Muscle of leg (tissue), 16 donors: ENCODE measurements at places on chromosomes 7 and 10. TPM values are rescaled to one million over a fixed set of nuclear protein-coding genes. Genes with fewer than 3 reads are reported as not detected.
A peak's percentile ranks its signal among the peaks of the same experiment; 100 is the strongest.

DNA sequence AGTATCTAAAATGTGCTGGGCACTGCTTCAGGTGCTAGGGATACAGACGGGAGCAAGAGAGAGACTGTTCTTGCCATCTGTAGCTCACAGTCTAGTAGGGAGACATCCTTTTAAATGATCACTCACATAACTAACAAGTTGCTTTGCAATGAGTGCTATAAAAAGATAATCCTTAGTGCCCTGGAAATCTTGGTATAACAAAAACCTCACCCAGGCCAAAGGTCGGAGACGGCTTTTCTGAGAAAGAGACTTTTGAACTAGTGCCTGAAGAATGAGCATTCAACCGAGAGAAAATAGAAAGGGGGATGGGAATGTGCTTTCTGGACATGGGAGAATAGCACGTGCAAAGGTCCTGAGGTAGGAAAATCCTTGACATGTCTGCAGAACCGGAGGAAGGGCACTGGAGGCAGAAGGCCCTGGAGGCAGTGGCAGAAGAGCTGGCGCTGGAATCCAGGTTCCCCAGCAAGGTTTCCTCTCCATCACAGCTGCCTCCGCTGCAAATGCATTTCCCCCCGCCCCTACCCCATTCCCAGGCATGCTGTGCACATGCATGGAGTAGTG lies 89.4 kb downstream of the COL13A1 start:
- H3K27ac ChIP-seq = no peak overlapping the region
- no peaks in the 10 kb centered on the region for H3K27me3 ChIP-seq
- DNase-seq = no peak
- H3K4me3 ChIP-seq = no peak overlapping the region
- H3K4me1 ChIP-seq = peaks cover 18% of the 10 kb centered on the region

The SPDYE6 gene
- not detected for total RNA-seq

The TMEM196 gene
- total RNA-seq = 0.04 TPM

GRCh38 chr10:129637846-129638245 lies 170.8 kb downstream of the MGMT start:
- DNase-seq = no peak
- H3K27me3 ChIP-seq = no peaks in the 10 kb centered on the region
- no peaks in the 10 kb centered on the region for H3K36me3 ChIP-seq
- H3K4me3 ChIP-seq = no peak overlapping the region
- H3K4me1 ChIP-seq = no peaks in the 10 kb centered on the region

GRCh38 chr7:97735075-97735474 lies 3.2 kb downstream of the TAC1 start:
- peaks cover 22% of the 10 kb centered on the region for H3K4me1 ChIP-seq
- no peak for DNase-seq
- H3K4me3 ChIP-seq = no peak overlapping the region
- no peaks in the 10 kb centered on the region for H3K36me3 ChIP-seq
- H3K27me3 ChIP-seq = peaks cover 34% of the 10 kb centered on the region
- H3K27ac ChIP-seq = no peak overlapping the region

- H3K27me3 ChIP-seq = peaks cover 14% of the 10 kb centered on the region
- no peak overlapping the region for H3K4me3 ChIP-seq
- no peaks in the 10 kb centered on the region for H3K36me3 ChIP-seq
Measured at GRCh38 chr7:142790555-142790954, 19.8 kb downstream of the PRSS2 start.

The STEAP1B gene
- 3.1 TPM for total RNA-seq

The SMARCD3 gene
- total RNA-seq = 106 TPM

GRCh38 chr7:120320218-120320961 lies 47.4 kb downstream of the KCND2 start:
- no peak overlapping the region for H3K4me3 ChIP-seq
- DNase-seq = no peak
- no peaks in the 10 kb centered on the region for H3K27me3 ChIP-seq
- no peak overlapping the region for H3K27ac ChIP-seq

GRCh38 chr10:45491061-45491460 lies 117.0 kb downstream of the ALOX5 start:
- no peak overlapping the region for H3K27ac ChIP-seq
- no peak for DNase-seq
- no peaks in the 10 kb centered on the region for H3K27me3 ChIP-seq
- no peak overlapping the region for H3K4me3 ChIP-seq
- H3K4me1 ChIP-seq = no peaks in the 10 kb centered on the region

- H3K27ac ChIP-seq = no peak overlapping the region
- no peak for DNase-seq
- H3K36me3 ChIP-seq = peaks cover 35% of the 10 kb centered on the region
- no peaks in the 10 kb centered on the region for H3K27me3 ChIP-seq
- H3K4me3 ChIP-seq = no peak overlapping the region
Measured at GRCh38 chr10:70762441-70763175, 22.6 kb downstream of the TBATA start.

- H3K4me1 ChIP-seq = peaks cover 68% of the 10 kb centered on the region
- H3K27ac ChIP-seq = peak overlapping the region; percentile 4
- peaks cover 11% of the 10 kb centered on the region for H3K27me3 ChIP-seq
- peaks cover 56% of the 10 kb centered on the region for H3K36me3 ChIP-seq
- DNase-seq = no peak
Measured at GRCh38 chr10:86708783-86709380, 40.6 kb downstream of the LDB3 start.

- no peak overlapping the region for H3K4me3 ChIP-seq
- DNase-seq = no peak
- H3K36me3 ChIP-seq = no peaks in the 10 kb centered on the region
- peaks cover 8% of the 10 kb centered on the region for H3K4me1 ChIP-seq
Measured at GRCh38 chr10:78820007-78820362, 248.8 kb upstream of the ZMIZ1 start.

DNA sequence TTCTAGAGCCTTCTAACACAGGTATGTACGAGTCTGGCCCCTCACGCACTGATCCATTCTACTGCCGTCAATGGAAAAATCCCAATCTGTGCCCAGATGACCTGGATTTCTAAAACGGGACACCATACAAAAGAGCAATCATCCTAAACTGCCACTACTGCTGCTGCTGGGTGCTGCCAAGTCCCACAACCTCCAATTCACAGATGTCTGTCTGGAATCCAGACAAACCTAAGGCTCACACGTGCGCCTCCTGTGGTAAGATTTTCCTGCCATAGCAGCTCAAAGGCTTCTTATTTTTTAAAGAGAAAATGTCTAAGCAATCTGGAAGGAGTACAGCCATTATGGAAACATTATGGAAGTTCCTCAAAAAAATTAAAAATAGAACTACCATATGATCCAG lies 40.9 kb downstream of the JCAD start:
- DNase-seq = peak; percentile 86
- H3K27me3 ChIP-seq = peaks cover 3% of the 10 kb centered on the region
- peak overlapping the region; percentile 47 for H3K27ac ChIP-seq

The FRAT1 gene
- 1.2 TPM for total RNA-seq

DNA sequence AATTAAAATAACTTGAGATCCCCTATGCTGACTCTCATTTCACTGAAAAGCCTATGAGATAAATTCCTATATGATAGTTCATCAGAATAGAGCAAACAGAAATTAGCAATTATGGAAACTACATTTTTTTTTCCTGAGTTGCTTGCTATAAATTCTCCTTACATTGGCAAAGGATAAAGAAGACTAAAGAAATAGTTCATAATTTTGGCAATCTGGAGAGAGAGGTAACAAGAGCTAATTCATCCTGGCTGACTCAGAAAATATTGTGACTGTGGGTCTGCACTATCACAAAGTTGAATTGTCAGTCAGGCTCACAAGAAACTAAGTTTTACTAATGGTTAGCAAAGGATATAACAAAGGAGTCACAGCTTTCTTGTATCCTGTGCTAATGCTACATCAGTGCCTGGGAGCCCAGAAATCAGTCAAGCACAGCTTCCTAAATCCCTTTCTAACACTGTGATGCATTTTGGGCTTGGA lies 483.0 kb downstream of the MAGI2 start:
- no peak for DNase-seq
- H3K27me3 ChIP-seq = no peaks in the 10 kb centered on the region
- H3K4me1 ChIP-seq = no peaks in the 10 kb centered on the region

DNA sequence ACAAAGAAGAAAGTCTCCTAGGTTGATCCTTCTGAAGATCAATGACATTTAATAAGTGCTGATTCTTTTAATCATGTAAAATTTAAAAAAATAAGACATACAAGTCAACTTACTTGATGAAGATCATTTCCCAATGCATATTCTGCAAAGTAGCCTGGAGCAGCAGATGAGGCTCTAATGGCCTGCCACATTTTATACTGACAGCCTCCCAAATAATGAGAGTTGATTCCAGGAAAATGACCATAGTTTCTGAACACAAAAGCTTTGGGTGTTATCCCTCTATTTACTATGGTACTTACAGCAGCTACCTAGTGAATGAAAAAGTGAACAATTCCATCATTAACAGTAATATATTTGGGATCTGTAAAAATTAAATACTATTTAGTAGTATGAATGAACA lies 31.4 kb upstream of the NRCAM start:
- H3K27ac ChIP-seq = no peak overlapping the region
- no peaks in the 10 kb centered on the region for H3K27me3 ChIP-seq
- H3K4me3 ChIP-seq = no peak overlapping the region

- H3K36me3 ChIP-seq = no peaks in the 10 kb centered on the region
- H3K27me3 ChIP-seq = no peaks in the 10 kb centered on the region
- no peaks in the 10 kb centered on the region for H3K4me1 ChIP-seq
Measured at GRCh38 chr7:84187813-84188510, 6.6 kb downstream of the SEMA3A start.

The JAKMIP3 gene
- total RNA-seq = 0.27 TPM

The CADPS2 gene
- 11.3 TPM for total RNA-seq

The CALHM3 gene
- not detected for total RNA-seq

DNA sequence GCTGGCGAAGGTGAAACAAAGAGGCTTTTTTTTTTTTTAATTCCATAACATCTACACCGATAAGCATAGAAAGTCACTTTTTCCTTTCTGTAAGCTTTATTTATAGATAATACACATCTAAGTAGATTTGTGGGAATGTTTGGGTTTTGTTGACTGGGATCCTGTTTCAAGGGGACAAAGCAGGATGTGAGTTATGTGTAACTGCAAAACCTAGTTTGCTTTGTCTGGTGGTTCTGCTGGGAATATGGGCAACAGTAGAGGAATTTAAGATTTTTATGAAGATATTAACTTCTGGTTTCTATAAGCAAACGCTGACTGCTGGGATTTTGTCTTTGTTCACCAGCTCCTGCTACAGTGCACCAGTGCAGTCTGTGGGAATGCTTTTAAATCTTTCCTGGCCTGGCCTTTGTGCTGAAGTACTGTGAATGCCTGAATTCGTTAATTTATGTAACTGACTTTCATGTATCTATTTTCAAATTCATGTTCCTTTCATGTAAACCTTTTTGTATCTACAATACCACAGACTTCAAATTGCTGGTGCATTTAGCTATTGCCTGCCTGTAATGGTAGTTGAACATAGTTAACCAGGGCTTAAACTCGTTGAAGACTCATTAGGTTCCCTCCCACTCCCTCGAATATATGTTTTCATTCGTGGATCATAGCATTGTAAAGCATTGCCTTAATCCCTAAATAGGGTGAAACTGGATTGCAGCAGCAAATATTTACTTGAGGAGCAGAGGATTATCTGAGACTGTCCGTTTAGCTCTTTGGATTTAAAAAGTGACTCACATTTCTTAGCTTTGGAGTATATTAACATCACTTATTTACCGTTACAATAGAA lies 1.5 kb downstream of the KLHL7 start:
- no peaks in the 10 kb centered on the region for H3K27me3 ChIP-seq
- H3K36me3 ChIP-seq = no peaks in the 10 kb centered on the region
- H3K27ac ChIP-seq = peak overlapping the region; percentile 98
- peaks cover 9% of the 10 kb centered on the region for H3K4me1 ChIP-seq
- peak; percentile 26 for DNase-seq

The ADAM12 gene
- total RNA-seq = 16.0 TPM

The IFIT3 gene
- 10.7 TPM for total RNA-seq

GRCh38 chr7:122438006-122438405 lies 133.5 kb upstream of the FEZF1 start:
- no peaks in the 10 kb centered on the region for H3K27me3 ChIP-seq
- H3K4me3 ChIP-seq = no peak overlapping the region
- no peak for DNase-seq
- no peaks in the 10 kb centered on the region for H3K4me1 ChIP-seq

DNA sequence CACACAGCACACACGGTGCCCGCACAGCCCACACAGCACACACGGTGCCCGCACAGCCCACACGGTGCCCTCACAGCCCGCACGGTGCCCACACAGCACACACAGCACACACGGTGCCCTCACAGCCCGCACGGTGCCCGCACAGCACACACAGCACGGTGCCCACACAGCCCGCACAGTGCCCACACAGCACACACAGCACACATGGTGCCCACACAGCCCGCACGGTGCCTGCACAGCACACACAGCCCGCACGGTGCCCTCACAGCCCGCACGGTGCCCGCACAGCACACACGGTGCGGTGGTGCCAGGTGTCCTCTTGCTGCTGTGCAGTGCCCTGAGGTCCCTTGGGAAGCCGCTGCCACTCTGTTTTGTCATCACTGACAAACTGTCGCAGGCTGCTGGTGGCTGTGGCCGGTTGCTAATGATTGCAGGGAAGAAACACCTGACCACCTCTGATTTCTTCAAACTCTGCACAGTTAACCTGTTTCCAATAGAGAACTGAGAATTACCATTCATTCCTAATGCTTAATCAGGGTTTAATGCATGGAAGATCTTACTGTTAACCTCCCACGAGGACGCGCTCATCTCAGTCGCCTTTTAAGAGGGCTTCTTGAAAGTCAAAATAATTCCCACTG lies 66.9 kb downstream of the GLRX3 start:
- DNase-seq = no peak
- no peaks in the 10 kb centered on the region for H3K36me3 ChIP-seq
- no peaks in the 10 kb centered on the region for H3K27me3 ChIP-seq
- H3K4me3 ChIP-seq = no peak overlapping the region
- no peaks in the 10 kb centered on the region for H3K4me1 ChIP-seq

The COL1A2 gene
- total RNA-seq = 5,114 TPM

The ACHE gene
- total RNA-seq = 21.5 TPM

The C10orf105 gene
- total RNA-seq = 0.09 TPM

The ZMIZ2 gene
- 10.9 TPM for total RNA-seq

DNA sequence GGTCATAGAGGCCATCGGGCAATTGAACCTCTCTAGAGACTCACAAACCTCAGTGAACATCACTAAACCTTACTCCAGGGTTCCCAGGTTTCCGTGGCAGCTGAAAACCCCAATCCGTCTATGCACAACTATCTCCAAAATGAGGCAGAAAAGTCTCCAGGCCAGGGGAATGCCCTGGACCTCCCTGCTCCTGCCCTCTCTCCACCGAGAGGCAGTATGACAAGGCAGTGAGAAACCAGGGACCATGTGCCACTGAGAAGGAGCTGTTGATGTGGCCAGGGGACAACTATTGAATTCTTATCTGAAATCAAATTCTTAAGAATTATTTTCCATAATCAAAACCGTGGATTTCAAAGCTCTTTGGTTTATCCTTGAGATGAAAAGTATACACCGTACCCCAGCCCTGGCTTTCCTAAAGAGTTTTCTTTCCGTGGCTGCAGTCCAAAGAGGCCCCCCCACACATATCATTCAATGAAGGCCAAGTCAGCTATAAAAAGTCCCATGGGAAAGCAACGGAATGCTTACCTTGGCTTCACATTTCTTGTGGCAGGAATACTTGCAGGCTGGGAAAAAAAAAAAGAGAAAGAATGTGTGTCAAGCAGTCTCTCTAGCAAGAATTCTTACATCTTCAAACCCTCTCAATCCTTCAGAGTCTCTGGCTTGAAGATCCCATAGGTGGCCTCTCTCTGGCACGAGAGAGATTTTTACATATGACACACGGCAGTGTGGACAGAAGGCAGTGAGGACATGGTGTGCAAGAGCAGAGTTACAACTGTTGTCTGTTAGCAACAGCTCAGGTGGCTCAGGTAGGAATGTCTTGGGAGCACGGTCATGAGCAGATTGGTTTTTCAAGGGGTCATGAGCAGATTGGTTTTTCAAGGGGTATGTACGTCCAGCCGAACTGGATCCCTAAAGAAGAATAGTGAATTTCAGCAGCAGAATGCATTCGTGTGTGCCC lies 75.2 kb downstream of the TNS3 start:
- DNase-seq = peak; percentile 74
- no peak overlapping the region for H3K4me3 ChIP-seq
- peaks cover 70% of the 10 kb centered on the region for H3K4me1 ChIP-seq
- H3K36me3 ChIP-seq = peaks cover 5% of the 10 kb centered on the region
- H3K27me3 ChIP-seq = no peaks in the 10 kb centered on the region
- peak overlapping the region; percentile 65 for H3K27ac ChIP-seq
